ENCODE measurements at places on chromosomes 5 and 9.

- no peak for DNase-seq
Observed at GRCh38 chr5:135444360-135444759, 2.8 kb downstream of the DCANP1 start.

DNA sequence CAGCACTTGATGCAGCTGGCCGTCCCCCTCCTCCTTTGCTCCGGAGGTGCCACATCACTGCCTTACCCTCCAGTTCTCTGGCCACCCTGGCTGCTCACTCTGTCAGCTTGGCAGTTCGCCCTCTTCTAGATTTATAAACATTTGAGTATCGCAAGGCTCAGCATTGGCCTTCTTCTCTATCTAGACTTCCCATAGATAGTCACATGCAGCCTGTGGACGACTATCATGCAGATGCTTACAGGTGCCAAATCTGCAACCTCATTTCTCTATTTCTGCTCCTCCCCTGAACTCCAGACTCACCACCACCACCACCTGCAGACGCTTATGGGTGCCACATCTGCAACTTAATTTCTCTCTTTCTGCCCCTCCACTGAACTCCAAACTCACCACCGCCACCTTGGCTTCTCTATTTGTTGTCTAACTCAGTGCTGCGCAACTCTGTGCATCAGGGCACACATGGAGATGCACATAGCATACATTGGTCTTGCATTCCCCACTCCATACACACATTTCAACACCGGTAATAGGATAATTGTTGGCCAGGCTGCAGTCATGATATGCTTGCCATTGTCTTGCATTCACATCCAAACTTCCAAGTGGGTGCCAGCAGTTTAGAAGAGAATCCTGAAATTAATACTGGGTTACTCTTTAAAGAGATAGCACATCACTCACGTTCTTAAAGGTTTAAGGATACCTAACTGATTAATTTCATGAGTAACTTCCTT lies 1.9 kb upstream of the DAP start:
- no peak for DNase-seq

- DNase-seq = no peak
Observed at GRCh38 chr9:16449076-16449730, 421.3 kb downstream of the BNC2 start.

- no peak for DNase-seq
Observed at GRCh38 chr5:81980160-81980559, 8.3 kb downstream of the ATG10 start.

DNA sequence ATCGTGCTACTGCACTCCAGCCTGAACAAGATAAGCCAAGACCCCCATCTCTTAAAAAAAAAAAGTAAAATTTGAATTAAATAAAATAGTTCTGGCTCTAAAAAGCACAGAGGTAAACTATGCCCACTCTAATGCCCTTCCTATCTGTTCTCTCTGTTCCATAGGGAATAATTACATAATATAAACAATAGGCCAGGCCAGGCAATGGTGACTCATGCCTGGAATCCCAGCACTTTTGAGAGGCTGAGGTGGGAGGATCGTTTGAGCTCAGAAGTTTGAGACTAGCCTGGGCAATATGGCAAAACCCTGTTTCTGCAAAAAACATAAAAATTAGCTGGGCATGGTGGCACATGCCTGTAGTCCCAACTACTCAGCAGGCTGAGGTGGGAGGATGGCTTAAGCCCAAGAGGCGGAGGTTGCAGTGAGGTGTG lies 47.4 kb downstream of the MYO10 start:
- no peak for DNase-seq

DNA sequence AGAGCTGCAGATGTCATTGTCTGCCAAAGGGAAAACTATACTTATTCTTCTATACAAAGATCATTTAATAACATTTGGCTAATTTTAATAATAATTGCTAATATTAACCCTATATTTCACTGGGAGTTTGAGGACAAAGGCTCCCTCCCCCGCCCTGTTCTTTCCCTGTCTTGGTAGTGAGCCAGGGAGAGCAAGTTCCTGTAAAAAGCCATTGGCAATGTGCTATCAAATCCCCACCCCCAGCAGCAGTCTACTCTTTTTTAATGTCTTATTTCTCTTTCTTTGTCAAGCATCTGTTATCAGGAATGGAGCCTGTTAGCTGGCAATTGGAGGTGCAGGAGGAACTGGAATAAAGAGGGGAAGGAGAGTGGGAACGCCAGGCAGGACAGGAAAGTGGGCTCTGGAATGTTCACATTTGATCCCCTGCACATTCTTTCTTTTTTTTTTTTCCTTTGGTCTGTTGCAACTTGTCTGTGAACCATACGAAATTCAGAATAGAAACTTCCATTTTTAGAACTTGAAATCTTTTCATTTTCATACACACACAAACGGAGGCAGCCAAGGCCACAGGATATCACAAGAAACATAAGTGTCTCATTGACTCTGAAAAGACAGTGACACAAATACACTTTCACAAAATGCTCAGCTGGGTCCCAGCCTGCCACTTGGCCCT lies 664.8 kb upstream of the ZNF608 start:
- DNase-seq = no peak

DNA sequence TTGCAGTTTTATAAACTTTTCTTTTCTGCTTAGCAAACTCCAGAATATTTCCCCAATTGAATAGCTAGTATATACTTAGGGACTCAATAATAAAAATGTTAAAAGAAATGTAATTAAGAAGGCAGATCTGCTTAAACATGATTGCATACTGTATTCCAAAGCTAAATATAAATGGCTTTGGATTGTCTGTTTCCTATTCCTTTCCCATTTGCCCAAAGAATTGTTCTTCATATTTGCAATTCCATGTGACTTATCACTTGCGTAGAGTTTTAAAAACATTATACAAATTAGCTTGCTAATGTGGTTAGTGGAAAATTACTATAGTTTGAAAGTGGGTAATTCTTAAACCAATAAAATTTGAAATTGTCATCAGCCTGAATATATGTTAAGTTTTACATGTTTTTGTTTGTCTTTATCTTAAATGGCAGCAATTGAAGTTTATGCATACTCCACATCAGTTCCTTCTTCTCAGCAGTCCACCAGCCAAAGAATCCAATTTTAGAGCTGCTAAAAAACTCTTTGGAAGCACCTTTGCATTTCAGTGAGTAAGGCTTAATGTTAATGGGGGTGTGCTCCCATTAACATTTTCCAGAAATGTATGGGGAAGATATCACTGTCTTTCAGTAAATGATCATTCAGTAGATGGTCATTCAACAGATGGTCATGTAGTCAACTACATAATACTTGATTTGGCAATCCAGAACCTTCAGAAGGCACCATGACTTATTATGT lies 161.2 kb downstream of the PARP8 start:
- DNase-seq = no peak

DNA sequence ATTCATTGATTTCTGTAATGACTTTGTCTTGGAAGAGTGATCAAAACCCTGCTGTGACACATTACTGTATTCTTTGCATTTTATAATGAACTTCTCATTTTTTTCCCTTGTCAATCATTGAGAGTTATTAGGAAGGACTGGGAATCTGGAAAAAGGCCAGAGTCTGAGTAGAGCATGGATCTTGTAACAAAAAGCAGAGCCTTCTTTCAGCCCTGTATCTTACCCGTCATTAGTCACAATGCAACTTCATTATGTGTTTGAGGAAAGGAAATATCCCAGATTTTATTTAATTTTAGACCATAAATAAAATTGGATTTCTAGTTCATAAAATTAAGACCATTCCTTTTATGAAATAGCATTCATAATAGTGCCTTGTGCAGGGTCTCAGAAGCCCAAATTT lies 131.4 kb downstream of the ARHGEF28 start:
- DNase-seq = no peak

DNA sequence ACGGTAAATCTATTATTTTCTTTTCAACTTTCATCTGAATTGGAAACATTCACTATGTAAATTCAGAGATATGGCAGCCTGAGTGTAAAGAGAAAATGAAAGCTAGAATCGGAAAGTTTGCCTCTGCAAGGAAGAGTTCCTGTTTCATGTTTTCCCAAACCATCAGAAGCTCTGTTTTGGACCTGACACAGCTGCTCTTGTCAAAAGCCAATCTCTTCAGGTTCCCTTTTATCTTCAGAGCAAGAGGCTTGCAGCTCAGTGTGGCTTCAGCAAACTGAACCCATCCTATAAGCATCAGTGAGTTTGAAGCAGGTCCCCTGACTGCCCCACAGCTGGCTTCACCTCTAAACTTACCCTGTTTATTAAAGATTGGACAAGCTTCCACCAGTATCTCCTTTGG lies 1099.7 kb downstream of the DTWD2 start:
- DNase-seq = no peak

- DNase-seq = no peak
Observed at GRCh38 chr9:96555567-96556386, 63.9 kb downstream of the CDC14B start.

- DNase-seq = no peak
Observed at GRCh38 chr5:2537378-2538145, 213.9 kb downstream of the IRX2 start.

DNA sequence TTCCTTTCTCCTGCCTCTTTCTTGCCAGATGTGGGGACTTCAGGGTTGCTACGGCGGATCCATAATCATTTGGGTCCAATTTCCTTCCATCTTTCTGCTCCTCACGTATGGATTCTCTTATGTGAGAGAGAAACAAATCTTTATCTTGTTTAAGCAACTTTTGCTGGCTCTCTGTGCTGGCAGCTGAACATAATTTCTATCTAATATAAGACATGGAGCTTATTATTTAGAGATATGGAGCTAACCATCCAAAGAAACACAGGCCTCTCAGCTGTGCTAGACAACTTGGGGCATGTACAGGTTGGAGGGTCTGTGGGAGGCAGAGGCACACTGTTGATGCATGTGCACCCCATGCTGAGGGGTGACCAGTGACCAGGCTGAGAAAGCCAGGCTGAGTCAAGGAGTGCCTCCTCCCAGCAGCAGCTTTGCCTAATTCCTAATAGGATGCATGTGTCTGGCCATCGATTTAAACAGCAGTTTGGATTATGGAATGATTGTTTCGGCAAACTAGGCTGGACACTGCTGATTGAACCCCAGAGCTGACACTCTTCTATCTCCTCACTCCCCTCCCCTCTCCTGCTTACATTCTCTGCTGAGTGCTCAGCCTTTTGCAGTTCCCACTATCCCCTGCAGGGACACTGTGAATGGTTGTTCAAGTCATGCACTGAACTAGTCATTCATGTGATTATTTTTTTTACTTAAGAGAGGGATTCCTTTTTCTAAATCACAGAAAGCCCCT lies 195.8 kb downstream of the ERCC6L2 start:
- no peak for DNase-seq

DNA sequence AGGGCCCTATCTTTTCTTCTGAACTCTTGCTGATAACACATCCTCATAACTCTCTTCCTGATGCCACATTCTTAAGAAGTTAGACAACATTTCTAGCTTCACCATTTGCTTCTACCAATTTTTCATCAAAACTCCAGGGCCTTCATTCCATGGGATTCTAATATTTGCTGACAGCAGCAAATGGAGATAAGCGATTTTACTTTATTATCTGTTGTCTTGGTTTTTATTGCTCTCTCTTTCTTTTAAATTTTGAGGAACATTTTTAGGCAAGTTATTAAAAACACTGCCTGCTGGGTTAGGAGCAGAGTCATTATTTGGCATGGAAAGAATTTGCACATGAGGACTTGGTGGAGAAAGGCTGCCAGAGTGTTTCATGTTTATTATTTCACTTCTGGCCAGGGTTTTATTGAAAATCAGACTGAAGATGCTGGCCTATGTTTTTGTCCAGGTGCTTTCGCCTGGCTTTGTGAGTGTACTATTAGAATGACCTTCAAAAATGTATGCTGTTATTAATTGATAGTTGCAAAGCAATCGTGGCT lies 27.7 kb downstream of the NSG2 start:
- no peak for DNase-seq

- no peak for DNase-seq
Observed at GRCh38 chr5:172063463-172064235, 57.2 kb upstream of the FBXW11 start.

DNA sequence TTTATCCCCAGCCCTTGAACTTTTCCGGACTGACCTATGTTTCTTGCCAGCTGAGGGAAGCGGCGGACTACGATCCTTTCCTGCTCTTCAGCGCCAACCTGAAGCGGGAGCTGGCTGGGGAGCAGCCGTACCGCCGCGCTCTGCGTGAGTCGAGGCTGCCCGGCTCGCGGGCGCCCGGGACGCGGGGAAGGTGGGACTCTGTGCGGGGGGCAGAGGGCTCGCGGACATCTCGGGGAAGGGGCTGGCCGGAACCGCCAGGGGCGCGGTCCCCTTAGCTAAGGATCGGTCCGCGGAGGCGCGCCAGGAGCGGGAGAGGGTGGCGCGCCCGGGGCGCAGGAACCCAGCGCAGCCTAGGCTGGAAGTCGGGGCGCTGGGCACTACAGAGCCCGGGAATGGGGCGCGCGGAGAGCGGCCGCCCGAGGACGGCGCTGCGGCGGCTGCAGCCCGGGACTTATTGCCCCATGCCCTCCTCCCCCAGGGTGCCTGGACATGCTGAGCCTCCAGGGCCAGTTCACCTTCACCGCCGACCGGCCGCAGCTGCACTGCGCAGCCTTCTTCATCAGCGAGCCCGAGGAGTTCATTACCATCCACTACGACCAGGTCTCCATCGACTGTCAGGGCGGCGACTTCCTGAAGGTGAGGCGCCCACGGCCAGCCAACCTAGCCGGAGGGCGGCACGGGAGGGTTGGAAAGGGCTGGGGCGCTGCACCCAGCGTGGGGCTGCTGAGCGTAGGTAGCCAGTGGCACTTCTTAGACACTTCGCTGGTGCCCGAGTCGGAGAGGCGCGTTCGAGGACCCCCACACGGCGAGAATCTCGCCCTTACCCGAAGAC lies 922 bp downstream of the CRHBP start:
- DNase-seq = no peak

GRCh38 chr5:134545070-134545868 lies 19.8 kb downstream of the JADE2 start:
- DNase-seq = no peak

DNA sequence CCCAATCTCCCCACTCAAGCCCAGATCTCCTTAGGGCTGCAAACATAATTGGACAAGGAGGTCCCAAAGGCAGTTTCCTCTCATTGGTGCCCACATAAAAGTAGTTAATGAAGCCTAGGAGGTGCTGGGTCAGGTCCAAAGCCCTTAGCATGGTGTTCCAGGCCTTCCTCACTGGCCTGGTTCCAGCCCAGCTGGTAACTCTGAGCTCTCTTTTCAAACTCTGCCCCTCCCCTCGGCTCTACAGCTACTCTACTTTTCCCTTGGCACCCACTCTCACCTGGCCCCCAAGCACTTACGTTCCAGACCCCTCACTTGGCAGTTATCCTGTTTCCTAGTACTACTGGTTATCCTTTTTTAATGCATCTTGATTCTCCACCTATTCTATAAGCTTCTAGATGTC lies 9.9 kb downstream of the SEPTIN8 start:
- no peak for DNase-seq

GRCh38 chr5:2482778-2483177 lies 268.7 kb downstream of the IRX2 start:
- DNase-seq = no peak

- no peak for DNase-seq
Observed at GRCh38 chr5:73214996-73215395, 42.0 kb downstream of the TMEM174 start.
